H4 (cell line): ENCODE measurements at places on chromosomes 4 and X. TPM values are rescaled to one million over a fixed set of nuclear protein-coding genes. Genes with fewer than 3 reads are reported as not detected.

DNA sequence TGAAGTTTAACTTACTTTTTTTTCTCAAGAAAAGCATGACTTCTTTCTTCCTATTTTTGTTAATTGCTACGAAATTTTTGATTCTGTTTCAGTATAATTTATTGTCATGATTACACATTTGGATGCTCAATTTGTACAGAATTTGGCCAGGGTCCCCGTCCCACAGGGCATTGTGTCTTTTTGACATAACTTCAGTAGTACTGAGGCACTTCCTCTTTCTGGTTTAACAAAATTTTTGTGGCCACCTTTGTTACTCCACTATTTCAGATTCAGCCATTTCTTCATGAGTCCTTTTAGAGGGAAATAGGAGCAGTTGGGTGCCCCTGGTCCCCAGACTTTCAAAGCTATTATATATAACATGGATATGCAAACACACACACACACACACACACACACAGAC lies 1248.7 kb downstream of the PCDH7 start:
- no peak for DNase-seq

- no peak for DNase-seq
Observed at GRCh38 chrX:83501003-83501402, 7.1 kb upstream of the POU3F4 start.

DNA sequence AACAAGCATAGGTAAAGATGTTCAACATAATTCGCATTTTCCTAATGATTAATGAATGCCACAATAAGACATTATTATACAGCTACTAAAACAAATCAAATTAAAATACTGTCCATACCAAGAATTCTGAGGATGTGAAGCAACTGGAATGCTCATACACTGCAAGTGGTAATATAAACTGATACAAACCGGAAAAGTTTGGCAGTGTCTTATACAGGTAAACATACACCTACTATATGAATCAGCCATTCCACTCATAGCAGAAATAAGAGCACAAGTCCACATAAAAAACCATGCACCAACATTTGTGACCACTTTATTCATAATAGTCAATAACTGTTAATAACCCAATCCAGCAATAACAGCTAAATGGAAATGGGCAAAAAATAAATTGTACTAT lies 79.3 kb downstream of the FBXW7 start:
- DNase-seq = no peak

DNA sequence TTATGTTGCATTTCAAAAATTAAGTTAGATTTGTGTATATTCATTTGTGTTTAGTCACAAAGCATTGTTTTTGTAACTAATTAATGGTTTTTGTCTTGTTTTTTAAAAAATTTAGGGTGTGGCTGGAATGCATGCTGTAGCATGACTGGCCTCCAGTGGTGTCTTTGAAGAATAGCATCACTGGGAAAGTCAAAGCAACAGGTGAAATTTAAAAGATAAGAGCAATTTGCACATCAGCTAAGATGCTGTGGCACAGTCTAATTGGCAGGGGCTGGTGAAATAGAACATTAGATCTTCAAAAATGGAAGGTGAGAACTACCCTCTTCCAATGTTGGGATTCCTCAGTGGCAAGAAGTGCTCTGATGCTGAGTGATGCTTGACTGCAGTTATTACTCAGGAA lies 45.3 kb downstream of the ANK2 start:
- DNase-seq = peak; percentile 7

- DNase-seq = no peak
Observed at GRCh38 chr4:108078024-108078733, 88.5 kb downstream of the HADH start.

GRCh38 chr4:13992975-13993520 lies 365.5 kb upstream of the BOD1L1 start:
- DNase-seq = peak; percentile 27

DNA sequence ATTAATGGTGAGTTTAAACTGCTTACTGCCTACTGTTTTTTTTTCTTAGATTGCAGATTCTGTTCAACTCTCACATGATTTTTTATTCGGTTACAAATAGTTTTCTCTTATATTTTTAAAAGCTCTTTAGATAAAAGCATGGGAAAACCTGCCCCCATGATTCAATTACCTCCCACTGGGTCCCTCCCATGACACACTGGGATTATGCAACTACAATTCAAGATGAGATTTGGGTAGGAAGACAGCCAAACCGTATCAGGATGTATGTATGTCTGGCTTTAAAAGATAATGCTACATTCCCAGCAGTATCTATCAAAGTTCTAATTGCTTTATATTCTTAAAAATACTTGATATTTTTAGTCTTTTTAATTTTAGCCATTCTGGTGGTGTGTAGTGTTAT lies 131.5 kb downstream of the JADE1 start:
- no peak for DNase-seq

DNA sequence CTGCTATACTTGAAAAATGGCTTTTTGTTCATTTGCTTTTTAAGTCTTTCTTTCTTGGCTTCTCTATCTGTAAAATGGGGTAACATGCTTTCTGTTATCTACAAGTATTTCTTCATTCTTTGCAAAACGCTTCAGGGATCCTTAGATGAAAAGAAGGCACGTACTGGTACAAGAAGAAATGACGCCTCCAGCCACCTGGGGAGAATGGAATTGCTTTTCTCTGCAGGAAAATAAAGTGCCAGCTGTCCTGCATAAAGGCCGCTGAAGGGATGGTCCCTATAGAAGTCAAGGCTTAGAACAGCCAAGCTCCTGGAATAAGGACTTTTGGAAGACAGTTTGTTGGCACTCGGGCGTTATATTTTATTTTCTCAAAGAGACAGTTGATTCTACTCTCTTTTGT lies 210.8 kb upstream of the RASGEF1B start:
- no peak for DNase-seq

- no peak for DNase-seq
Observed at GRCh38 chr4:33062155-33062806, 2342.1 kb downstream of the PCDH7 start.

Gene OCIAD2
- 46.5 and 67.6 TPM in 2 replicates for total RNA-seq

Gene RHOXF2B
- not detected in 2 replicates for total RNA-seq

Gene SLITRK2
- 0.90 and 1.3 TPM in 2 replicates for total RNA-seq

Gene ADH7
- total RNA-seq = not detected in 2 replicates

Gene SPATA18
- total RNA-seq = not detected in 2 replicates

Gene NDNF
- 2.4 and 2.7 TPM in 2 replicates for total RNA-seq

Gene FAM9C
- total RNA-seq = not detected in 2 replicates
